ENCODE measurements at places on chromosomes 1 and 21.

DNA sequence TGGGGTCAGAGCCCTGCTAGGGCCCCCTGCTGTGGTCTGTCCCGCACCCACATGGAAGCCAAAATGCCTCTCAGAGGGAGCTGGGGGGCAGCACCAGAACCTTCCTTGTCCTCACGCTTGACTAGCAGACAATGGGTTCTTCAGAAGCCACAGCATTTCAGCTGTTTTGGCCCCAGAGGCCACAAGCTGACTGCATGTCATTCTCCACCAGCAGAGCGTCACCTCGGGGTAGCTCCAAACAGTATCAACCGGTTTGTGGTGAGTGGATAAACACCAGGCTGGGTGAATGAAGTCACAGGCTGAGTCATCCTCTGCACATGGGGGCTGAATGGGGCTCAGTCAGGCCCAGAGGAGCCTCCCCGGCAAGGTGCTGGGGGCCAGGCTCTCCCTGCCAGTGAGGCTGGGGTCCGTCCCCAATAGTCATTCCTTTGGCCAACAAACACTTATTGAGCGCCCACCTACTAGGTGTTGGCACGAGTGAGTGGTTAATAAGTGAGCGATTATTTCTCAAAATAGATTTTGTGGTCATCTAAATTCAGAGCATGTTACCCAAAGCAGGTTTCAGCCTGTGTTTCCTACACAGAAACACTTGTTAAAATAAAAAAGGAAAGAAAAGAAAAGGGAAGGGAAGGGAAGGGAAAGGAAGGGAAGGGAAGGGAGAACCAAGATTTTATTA, 9.1 kb downstream of the OLIG1 start:
- no peak for DNase-seq

GRCh38 chr1:199295107-199295506, 656.3 kb downstream of the PTPRC start:
- DNase-seq = no peak

DNA sequence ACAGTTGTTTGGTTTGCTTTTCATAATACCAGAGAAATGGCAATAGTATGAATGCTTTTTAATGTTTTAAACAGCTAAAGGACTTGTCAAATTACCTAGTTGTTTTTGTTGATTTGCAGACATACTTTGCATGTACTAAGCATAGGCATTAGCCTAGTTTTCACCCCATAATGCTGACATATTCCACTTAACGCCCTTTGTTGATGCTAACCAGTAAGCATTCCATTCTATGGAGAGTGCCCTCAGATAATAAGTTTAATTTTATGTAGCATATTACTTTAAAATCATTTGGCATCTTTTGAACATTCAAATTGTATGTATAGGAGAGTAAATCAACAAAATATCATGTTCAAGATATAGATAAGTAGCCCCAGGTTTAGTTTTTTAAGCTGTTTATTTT, 32.5 kb downstream of the RGS21 start:
- no peak for DNase-seq

- DNase-seq = no peak
Observed at GRCh38 chr1:185421485-185422107, 104.6 kb upstream of the IVNS1ABP start.

DNA sequence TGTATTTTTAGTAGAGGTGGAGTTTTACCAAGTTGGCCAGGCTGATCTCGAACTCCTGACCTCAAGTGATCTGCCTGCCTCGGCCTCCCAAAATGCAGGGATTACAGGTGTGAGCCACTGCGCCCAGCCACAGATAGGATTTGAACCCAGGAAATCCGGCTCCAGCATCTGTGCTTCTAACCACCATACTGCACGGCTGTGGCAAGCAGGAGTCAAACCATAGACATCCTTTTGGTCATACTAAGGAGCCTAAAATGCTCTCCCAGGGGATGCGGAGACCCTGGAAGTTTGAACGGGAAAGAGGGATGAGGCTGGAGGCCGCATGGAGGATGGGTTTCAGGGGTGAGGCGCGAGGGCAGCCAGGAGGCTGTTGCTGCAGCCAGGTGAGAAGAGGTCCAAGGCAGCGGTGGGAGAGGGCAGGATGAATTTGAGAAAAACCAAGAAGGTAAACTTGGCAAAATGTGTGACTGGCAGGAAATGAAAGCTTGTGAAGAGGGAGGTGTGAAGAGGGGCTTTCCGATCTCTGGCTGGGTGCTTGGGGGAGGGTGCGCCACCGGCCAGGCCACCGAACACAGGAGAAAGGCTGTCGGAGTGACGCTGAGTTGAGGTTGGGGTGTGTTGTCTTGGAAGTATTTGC, 24.0 kb upstream of the CDK18 start:
- DNase-seq = no peak

DNA sequence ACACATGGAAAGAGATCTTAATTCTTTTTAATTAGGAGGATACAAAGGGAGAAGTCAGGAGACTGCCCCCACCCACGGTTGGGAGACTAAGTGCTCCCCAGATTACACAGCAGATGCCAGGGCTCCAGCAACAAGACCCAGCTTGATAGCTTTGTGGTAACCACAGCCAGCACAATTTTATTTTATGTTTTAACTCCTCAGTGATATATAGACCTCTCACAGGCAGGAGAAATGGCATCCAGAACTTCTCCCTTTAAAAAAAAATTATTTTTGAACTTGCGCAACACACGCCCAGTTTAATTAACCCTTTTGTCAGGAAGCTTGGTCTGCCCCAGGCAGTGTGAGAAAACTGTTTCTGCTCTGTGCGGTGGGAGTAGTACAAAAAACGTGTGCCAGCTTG, 62.6 kb upstream of the ACOT11 start:
- DNase-seq = no peak

GRCh38 chr1:182601416-182601786, 2.8 kb downstream of the RGS16 start:
- DNase-seq = no peak

GRCh38 chr1:19042675-19043578, 86.5 kb upstream of the IFFO2 start:
- no peak for DNase-seq

DNA sequence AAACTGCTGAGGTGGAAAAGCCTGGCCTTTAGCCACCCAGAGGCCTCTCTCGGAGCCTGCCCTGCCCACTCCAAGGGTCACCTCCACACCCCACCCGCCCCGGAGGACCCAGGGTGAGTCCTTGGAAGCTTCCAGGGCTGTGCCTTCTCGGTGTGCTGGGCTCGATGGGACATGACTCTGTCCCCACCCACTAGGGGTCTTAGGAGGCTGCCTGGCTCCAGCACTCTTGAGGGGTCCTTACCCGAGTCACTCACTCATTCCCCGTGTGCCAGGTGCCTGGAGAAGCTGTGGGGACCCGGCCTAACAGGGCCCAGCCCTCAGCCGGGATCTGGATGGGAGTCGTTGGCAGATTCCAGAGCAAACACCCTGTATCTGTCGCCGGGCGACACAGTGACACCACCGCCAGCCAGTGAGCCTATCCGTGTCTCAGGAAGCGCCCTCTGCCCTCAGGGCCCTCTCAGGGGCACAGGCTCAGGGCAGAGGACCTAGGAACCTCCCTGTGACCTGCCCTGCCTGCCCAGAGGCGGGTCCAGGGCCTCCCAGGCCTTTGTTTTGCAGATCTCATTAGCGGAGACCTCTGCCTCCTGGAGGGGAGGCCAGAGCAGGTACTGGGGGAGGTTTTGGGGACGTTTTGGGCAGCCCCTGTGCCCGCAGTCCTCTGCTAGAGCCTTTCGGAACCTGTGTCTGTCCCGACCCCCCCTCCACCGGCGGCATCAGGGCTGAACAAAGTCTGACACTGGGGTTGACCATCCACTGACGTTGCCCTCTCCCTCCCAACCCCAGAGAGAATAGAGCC, 3.1 kb upstream of the PRKCZ start:
- no peak for DNase-seq

GRCh38 chr1:67020304-67020703, 33.6 kb downstream of the SLC35D1 start:
- DNase-seq = no peak

GRCh38 chr1:186325239-186325638, 49.8 kb downstream of the TPR start:
- DNase-seq = no peak

DNA sequence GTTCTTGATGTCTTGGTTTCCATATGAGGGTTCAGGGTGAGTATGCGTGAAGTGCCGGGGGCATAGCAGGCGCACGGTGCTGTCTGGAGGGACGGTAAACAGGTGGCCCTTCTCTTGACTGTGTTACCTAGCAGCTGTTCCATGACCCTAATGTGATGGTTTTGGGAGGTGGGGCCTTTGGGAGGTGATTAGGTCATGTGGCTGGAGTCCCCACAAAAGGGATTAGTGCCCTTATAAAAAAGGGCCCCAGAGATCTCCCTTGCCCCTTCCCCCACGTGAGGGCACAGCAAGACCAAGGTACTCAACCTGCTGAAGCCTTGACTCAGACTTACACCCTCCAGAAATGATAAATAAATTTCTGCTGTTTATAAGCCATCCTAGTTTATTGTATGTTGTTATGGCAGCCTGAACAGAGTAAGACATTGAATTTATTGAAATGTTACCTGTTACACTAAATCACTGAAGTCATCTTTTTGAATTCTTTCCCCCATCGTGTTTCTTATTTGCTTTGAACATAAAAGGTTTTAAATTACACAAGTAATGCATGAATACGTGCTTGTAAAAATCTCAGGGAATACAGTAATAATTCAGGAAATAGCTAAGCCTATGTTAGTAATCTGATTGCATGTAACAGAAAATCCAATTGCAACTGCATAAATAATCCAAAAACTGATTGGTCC, 15.6 kb downstream of the TRAPPC10 start:
- DNase-seq = no peak

DNA sequence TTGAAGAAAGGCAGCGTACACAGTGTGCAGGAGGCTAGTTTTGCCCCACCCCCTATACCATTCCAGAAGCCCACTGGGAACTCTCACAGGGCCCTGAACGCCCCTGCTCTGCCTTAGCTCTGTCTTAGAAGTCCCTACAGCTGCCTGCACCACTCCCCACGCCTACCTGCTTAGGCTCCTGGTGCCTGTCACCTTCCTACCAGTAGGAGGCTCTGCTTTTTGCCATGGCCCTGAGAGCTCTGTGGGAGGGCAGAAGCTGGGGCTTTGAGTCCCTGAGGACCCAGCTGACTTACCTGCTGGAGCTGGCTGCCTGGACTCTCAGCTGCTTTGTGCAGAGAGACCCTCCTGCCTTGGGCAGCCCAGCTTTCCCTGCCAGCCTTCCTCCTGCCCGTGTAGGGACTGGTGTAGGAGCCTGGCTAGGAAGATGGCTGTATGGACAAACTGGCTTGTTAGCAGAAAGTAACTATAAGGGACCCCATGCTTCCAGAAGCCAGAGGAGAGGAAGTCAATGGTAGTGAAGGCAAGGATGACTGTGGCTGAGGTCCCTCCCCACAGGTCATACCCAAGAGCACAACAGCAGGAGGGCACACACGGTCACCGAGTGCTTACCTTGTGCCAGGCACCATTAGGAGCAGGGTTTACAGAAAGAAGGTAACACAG, 9.8 kb upstream of the CELSR2 start:
- no peak for DNase-seq

DNA sequence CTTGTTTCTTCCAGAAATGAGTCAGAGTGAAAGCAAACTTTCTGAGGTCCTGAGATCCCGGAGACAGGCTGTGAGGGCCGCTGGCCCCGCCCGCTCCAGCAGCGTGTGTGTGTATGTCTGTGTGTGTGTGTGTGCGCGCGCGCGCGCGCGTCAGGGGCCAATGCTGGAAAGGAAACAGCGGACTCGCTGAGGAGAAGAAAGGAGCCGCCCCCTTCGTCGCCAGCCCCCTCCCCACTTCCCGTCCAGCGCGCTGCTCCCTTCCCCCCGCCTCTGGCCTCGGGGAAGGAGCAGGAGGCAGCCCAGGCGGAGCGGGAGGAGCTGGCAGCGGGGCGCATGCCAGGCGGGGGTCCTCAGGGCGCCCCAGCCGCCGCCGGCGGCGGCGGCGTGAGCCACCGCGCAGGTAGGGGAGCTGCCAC, at the start of gene DISC1:
DISC1 (plus strand) TSS at position 256 of the 416 bp plus-strand sequence; CDS start at position 334, 78 bp downstream.
- DNase-seq = no peak

GRCh38 chr1:12486059-12486341, 132.0 kb downstream of the DHRS3 start:
- DNase-seq = no peak
